Astrocyte of the spinal cord (primary cell): ENCODE measurements at places on chromosomes 5 and 9.
A peak's percentile ranks its signal among the peaks of the same experiment; 100 is the strongest.

- DNase-seq: peak; percentile 22
Measured at GRCh38 chr9:91126761-91127445, 234.8 kb downstream of the AUH start.

DNA sequence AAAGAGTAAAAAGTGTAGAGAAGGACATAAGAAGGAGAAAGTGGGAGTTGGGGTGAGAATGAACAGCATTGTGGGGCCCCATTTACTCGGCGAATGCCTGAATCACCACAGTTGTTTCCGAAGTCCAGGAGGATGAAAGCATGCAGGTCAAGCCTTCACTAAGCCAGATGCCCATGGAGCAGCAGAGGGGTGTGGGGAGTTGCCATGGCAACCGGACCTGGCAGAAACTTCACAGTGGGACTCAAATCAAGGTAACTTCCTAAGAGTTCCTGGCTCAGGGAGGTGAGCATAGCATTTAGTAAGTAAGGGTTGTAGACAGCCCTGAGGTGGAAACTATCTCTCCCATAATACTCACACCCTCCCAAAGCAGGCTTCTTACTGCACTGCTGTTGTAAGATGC, 357.1 kb downstream of the TRIM32 start:
- no peak for DNase-seq

GRCh38 chr5:132074091-132074771, 642 bp downstream of the CSF2 start:
- DNase-seq: no peak

GRCh38 chr9:134272302-134273023, 53.8 kb upstream of the RXRA start:
- DNase-seq: no peak

GRCh38 chr5:66986009-66986408, 210.6 kb downstream of the CD180 start:
- DNase-seq: no peak

GRCh38 chr9:33202552-33203201, 35.5 kb upstream of the B4GALT1 start:
- DNase-seq: peak; percentile 71

- no peak for DNase-seq
Measured at GRCh38 chr5:11268891-11269290, 507.9 kb upstream of the DAP start.

DNA sequence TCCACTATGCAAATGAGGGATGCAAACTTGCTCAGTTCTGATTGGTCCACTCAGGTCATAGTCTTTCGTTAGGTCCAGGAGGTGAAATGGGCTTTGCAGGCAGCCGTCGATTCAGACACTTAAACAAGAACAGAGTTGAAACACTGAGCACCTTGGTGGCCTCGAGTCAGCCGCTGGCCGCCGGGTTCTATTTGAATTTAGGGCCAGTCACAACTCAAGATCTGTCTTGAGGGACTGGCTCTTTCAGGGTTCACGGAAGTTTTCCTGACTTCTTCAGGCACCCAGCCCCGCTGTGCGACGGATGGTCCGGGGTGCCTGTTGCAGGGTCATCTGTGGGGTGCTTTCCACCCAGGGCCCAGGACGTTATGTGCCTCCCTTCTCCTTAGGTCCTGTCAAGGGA, 412.8 kb upstream of the IRX4 start:
- DNase-seq: no peak

DNA sequence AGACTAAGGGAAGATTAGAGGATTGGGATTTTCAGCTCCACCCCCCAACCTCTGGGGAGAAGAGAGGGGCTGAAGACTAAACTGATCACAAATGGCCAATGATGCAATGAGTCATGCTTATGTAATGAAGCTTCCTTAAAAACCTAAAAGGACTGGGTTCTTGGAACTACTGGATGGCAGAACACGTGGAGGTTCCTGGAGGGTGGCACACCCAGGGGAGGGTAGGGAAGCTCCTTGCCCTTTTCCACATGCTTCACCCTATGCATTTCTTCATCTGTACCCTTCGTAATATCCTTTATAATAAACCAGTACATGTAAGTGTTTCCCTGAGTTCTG, 48.6 kb downstream of the ARHGEF28 start:
- DNase-seq: no peak

- no peak for DNase-seq
Measured at GRCh38 chr9:130262061-130262745, 3.4 kb upstream of the HMCN2 start.

DNA sequence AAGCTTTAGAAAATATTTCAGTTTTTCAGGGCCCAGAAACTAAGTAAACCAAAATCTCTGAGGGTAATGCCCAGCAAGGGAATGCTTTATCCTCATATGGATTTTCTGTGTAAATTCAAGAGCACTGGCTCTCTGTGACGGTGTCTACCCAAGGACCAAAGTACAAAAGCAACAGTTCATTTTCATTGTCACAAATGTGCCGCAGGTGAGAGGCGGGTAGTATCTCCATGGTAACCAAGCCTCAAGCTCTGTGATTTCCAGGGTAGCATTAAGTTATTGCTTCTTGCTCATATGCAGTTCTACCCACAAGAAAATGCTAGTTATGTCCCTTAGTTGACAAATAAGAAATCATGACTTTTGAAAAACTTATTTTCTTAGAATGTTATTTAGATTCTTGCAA, 164.3 kb downstream of the MTRR start:
- no peak for DNase-seq

DNA sequence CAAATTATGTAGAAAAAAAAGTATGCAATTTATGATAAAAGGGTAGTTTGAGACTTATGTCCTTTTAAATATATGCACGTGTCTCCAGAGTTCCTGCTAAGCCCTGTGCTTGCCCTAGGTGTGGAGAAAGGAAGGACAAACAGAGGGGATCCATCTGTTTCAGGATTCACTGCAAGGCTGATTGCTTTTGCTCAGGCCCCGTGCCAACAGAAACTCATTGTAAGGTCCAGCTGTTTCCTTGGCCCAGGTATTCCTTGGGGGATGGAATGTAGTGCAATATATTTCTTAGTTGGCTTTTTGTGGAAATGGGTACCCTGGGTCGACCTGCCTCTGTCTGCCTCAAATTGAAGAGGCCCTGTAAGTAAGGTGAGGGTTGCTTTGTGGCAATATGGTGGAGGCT, 268.6 kb upstream of the CLINT1 start:
- no peak for DNase-seq

GRCh38 chr9:88973281-88974045, 17.8 kb upstream of the S1PR3 start:
- DNase-seq: no peak

DNA sequence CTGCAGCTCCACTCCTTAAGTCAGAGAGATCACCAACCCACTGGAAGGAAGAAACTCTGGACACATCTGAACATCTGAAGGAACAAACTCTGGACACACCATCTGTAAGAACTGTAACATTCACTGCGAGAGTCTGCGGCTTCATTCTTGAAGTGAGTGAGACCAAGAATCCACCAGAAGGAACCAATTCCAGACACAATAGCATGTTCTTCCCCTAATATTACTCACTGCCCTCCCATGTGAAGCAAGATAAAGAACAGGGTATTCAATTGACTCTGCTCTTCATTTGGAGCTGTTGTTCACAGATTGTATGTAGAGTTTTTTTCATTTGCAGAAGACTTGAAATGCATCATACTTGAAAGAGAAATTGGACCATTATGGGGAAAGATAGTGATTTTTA, 10.8 kb downstream of the SAXO1 start:
- DNase-seq: no peak

GRCh38 chr5:131170540-131171275, at the start of gene LYRM7:
TSS of gene LYRM7 (plus strand) at chr5:131170944. CDS start at chr5:131171021, 77 bp downstream.
- peak; percentile 99 for DNase-seq
